Cerebellum (tissue), 4 donors: ENCODE measurements at places on chromosomes 3 and 15.

DNA sequence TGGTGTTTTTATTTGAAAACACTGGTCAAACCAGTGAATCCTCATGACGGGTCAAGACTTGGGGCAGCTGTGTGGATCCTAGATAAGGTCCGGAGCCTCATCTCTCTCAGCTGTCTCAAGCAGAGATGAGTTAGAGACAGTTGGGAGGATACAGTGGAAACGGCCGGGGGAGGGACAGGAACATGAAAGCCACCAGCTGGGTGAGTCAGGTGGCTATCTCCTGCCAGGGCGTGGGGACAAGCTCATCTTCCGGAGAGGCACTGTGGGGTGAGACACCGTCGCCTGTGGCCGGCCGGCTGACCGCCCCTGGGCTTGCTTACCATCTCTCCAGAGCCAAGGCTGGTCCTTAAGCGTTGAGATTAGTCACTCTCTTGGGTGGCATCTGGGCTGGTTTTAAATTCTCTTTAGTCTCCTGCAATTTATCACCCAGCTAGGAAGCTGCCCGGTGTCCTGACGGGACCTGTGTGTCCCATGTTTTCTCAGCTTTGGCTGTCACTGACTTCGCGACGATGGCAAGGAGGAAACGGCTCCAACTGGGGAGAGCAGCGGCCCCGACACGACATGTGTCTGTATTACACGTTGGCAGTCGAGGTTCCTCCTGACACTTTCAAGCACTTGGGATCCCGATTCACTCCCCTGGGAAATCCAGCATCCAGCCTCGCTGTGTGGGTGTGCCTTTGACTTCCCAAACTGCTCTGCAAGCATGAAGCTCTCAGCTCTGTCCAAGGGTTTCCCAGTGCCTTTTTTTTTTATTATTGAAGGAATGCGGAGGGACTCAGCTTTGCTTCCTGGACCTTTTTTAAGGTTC, 7.5 kb downstream of the ST8SIA2 start:
- no peak for DNase-seq

DNA sequence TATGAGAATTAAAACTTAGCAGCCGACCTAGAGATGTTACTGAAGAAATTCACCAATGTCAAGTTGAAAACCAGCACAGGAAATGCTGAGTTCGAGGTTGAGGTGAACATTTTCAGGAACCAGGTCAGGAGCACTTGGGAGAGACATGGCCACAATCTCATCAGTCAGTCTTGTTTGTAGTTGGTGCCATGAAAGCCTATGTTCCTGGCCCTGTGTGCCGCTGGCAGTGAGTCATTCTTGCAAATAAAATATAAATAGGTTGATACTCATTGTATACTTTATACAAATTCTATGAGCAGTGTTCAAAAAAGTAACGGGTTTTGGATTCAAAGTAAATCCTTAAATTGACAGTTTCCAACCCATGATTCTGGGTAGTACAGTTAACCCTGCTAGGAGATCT, 1.5 kb upstream of the FSIP1 start:
- no peak for DNase-seq

- no peak for DNase-seq
These were observed 28.6 kb downstream of the POMGNT2 start for GRCh38 chr3:43077261-43077660.

GRCh38 chr3:111723293-111724215, 128.4 kb upstream of the ZBED2 start:
- no peak for DNase-seq
